ENCODE measurements at places on chromosomes 3 and 15. TPM values are rescaled to one million over a fixed set of nuclear protein-coding genes. Genes with fewer than 3 reads are reported as not detected.

DNA sequence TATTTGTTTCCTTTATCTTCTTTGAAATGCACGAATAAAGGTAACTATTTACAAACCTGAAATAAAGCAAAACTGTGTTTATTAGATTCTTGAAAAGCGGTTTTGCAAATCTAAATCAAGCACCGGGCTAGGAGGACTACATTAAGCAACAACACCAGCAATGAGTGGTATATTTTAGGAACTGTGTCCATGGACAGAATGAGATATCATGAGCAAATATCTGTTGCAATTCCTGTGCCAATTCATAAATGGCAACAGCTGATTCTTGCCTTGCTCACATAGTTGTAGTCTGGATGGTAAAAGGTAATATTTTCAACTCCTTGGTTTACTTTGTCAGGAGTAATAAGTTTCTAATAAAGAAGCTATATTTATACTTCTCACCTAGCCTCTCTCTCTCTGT, 403.3 kb downstream of the LPP start:
- DNase-seq = no peak

DNA sequence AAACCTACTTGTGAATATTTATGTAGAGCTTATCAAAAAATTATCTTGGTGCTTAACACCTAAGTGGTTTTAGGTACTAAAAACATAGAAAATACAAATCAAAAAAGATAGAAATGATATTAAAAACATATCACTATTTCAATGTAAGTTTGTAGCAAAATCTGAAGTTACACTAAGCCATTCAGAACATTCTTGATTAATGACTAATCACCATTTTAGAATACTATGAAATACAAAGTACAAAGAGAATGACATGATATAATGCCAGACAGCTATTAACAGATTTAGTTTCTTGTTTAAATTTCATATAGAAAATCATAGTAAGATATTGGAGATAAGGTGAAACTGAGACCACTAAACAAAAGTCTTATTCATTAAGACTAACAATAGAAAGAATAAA, 169.7 kb upstream of the AGTR1 start:
- no peak for DNase-seq

RBPMS2 gene
- polyA plus RNA-seq = not detected

DNA sequence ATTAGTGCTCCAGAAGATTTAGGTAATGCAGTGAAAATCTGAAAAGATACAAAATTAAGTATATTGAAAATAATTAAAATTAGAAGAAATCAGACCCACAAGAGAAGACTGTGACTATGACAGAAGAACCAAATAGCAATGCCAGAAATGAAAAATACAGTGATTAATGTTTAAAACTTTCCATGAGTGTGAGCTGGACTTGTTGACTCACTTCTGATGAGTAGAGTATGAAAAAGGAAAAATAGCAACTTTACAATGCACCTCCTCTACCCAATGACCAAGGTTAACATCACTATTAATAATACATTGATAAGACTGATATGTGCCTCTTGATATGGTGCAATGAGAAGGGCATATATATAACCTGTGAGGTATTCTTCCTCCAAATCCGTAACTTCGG, 39.3 kb upstream of the SLC22A13 start:
- no peak for DNase-seq

GRCh38 chr3:95797081-95797480, 1017.3 kb upstream of the EPHA6 start:
- no peak for DNase-seq

DNA sequence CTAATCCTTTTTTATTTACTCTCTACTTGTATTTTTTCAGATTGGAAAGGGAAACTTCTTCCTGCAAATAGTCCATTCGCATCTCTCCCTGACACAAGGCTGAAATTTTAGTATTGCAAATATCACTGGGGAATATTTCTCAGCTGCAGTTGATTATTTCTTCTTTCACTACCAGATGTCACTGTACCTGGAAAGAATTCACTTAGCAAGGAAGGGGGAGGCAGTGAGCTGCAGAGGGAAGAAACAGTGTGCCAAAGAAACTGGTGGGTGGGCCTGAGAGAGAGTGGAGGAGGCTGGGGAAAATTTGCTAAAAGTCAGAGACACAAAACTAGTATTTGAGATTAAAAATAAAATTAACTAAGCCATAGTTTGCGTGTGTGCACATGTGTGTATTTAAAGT, 142.3 kb upstream of the STT3B start:
- DNase-seq = no peak

GRCh38 chr3:88586121-88586640, 436.4 kb downstream of the C3orf38 start:
- no peak for DNase-seq

DNA sequence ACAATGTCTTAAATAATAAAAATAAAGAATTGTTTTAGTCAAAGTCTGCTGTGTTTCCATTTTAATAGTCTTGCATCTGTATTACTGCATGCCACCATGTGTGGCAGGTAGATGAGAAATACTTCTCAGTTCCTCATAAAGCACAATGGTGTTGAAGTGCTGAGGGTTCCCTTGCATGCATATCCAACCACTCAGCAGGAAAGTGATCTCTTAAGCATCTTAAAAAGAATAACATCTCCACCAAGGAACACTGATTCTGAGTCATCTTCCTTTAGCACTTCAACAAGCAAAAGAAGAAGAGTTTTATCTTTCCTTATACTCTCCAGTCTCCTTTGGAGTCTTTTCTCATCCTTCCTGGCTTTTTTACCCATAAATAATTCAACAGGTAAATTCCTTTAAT, 602.0 kb downstream of the TBL1XR1 start:
- DNase-seq = no peak

GRCh38 chr15:40808861-40809450, 1.7 kb upstream of the DNAJC17 start:
- no peak for DNase-seq

SCAPER gene
- 21.9 TPM for polyA plus RNA-seq

DNA sequence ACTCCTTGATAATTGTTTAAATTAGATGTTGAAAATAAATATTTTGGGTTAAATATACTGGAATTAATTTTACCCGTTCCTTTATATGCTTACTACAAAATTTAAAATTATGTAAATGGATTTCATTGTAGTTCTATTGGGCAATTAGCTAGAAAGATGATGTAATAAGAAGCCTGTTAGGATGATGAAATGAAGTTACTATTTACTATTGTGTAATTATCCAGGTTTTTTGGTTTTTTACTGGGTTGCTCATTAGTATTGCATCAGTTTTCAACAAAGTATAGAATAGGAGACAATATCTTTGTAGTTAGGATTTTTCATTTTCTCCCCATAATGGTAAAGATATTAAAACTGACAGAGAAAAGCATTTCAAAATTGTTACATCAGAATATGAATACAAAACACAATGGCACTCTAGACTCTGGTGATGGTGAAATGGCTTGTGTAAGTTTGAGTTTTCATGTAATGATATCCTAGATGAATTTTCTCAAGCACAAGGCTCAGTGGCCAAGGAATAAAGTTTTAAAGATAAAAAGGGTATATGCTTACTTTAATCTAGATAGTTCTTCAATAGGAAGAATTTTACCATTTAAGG, 222.0 kb downstream of the P3H2 start:
- DNase-seq = no peak

GRCh38 chr3:15948388-15948787, 150.6 kb upstream of the ANKRD28 start:
- DNase-seq = no peak

DNA sequence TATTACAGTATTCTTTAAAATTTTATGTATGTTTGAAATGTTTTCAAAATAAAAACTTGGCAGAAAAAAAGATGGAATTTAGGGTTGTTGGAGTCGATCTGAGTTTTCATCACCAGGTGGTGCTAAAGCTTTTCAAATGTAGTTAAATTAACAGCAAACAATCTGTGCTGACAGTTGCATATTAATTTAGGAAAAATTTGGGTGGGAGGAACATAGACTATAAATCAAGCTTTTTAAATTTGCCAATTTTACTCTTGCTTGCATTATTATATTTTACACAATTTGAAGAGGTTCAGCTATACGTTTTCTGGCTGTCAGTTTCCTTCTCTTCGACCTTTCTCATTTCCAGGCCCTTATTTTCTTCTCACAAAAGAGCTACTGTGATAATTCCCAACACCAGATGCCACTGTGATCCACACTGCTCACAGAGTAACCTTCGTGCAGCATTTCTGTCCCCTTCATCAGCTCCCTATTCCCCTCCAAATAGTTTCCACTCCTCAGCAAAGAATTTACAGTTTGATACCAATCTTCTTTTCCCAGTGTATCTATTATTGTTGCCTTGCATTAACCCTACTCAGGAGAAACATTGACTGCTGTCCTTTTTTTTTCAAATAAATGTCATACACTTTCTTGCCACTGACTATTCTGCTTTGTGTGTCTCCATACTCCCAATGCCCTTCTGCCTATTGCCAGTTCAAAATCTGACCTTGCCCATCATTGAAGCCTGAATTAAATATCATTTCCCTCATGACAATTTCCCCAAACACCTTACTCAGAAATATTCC, 53.4 kb upstream of the EIF5A2 start:
- no peak for DNase-seq

DNA sequence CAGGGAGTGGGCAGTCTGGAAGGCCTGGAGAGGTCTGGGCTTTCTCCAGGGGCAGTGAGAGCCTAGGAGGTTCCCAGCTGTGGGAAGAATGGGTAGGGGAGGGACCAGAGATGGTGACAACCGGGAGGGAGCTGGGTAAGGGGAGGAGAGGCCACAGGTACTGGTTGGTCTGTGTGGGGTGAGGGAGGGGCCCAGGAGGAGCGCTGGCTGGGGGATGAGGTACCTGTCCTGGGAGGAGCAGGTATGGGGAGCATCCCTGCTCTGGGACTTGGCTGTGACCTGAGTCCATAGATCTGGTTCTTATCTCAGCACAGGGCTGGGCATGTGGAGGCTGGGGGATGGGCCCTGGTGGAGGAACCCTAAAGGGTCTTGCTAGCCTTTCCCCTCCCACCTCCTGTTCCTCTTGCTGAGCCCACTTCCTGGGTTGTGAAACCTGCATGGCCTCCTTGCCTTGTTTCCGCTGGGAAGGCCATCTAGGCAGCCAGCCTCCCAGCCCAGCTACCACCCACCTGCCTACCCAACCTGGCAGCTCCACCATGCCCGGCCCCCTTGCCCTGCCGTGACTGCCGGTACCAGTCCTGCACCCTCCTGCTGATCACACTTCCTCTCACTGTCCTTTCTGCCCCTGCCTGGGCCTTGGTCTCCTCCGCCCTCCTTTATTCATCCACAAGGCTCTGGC, 11.0 kb downstream of the PRKCD start:
- no peak for DNase-seq

DNA sequence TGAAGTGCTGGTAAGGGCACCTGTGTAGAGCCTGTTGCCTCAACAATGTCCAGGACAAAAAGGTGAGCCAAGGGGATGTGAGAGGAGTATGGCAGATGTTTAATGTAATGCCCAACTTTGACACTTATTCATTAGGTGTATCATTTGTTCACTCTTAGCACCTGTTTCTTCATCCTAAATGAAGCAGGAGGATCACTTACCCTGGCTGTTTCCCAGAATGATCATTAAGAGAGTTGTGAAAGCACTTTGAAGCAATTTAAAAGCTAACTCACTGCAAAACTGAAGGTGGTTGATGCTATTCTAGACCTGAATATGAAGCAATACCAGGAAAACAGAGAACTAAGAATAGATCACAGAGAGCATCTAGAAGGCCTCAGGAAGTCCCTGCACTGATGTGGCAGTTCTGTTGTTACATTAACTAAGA, 3.4 kb upstream of the HHLA2 start:
- DNase-seq = no peak

- DNase-seq = no peak
These were observed 26.6 kb upstream of the STIMATE start for GRCh38 chr3:52923963-52924362.

DNA sequence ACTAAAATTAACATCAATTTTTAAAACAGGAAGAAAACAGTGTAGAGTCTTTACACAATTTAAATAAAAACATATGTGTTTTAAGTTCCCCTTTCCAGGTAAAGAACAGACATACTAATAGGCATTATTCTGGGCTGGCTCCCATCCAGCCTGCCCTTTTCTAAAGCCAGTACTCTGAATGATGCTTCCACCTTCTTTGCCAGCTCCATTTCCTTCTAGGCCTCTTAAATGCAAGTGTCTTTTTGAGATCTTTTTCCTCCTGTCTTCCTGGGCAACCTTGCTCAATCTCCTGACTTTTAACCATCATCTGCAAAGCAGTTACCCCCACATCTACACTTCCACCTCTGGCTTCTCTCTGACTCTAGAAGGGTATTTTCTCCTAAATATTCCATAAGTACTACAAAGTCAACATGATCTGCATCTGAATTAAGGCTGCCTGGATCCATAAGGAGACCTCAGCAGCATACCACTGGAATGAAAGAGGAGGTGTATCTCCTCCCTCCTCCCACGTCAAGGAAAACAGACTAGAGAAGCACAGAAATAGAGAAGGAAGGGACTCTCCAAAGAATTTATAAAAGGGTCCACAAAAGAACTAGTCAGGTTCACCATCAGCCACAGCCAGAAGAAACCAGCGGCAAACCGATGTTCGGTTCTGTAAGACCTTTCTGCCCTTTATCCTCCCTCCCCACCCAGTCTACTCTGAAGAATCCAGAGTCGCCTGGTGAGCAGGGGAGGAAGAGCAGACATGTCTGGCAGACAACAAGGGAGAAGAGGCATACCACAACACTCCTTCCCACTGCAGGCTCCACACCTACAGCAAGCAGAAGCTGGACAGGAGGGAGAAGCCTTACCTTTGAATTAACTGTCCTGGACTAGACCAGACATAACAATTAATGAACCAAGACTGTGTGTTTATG, 47.1 kb downstream of the GOLIM4 start:
- no peak for DNase-seq

GRCh38 chr15:95996494-95996893, 334.0 kb upstream of the NR2F2 start:
- no peak for DNase-seq

DNA sequence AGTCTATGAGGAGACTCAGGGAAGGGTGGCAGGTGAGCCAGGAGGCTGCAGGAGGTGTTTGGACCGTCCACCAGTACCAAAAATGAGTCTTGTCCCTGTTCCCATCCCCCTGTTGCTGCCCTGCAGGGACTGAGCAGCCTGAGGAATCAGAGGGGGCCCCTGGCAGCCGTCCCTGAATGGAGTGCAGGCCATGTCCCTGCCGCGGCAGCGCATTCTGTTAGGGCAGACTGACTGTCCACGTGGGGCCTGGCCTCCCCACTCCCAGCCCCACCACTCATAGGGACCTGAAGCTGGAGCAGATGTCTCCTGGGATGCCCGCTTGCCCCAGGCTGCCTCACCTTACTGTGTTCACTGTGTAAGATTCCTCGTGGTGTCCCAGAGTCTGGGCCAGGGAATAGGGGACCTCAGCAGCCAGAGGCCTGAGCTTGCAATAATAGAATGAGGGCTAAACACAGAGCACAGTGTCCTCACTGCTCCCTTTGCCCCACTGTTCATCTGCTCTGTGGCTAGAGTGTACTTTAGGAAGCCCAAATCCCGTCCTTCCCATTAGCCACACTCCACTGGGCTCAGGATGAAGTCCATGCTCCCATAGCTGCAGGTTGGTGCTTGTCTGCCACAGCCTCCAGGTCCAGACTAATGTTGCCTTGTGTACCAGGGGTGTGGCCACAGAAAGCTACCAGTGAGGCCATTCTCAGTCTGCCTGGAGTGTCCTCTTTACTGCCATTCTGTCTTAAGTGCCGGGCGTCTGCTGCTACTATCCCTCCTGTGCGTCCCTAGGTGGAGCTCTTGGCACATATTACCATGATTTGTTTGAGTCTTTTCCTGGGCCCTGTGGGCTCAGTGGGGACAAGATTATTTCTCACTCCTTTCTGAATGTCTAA, 63.2 kb downstream of the HCN4 start:
- no peak for DNase-seq

GRCh38 chr3:153599685-153600084, 437.7 kb downstream of the RAP2B start:
- DNase-seq = no peak

Measured in naive B cell (primary cell).